ENCODE measurements at places on chromosomes 7 and 10.

GRCh38 chr10:26681076-26681475 is 16.4 kb upstream of the PDSS1 start:
- DNase-seq: no peak

DNA sequence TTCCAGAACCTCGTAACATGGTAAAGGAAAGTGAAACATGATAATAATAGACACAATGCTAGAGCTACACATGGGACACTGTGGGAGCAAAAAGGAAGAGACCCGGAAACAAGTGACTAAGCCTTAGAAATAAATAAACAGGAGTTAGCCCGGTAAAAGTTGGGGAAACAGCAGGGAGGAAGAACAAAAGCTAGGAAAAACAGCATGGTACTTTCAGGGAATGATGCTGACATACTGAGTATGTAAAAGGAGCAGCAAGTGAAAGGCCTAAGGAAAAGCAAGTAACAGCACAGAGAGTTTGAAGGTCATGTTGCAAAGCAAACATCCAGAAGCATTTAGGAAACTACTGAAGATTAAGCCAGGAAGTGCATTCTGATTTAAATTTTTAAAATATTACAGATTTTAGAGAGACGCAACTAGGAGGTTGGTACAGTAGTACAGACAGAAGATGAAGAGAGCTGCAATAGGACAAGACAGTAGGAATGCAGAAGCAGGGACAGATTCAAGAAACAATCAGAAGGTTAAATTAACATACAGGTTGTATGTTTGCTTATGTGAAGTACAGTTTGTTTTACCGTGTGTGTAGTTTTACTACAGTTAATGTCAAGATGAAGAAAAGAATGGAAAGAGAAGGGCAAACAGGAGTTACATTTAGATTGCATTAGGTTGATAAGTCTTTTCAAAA is 63.7 kb downstream of the ARHGAP12 start:
- DNase-seq: peak; percentile 30

DNA sequence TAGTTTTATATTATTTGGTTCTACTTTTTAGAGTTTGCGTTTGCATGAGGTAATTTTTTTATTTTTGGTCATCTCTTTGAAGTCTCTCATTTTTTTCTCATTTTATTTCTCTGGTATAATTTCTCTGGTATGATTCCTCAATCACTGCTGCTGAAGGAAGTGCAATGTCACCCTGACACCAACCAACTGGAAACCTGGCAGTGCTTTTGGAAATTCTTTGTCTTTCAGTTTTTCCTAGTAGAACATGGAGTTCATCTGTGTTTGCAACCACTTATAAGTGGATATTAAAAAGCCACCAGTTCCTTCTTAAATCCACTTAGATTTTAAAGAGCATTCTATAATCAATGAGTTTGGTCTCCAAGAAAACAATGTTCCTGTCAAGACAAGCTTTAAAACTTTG is 291.8 kb downstream of the PRKG1 start:
- no peak for DNase-seq

DNA sequence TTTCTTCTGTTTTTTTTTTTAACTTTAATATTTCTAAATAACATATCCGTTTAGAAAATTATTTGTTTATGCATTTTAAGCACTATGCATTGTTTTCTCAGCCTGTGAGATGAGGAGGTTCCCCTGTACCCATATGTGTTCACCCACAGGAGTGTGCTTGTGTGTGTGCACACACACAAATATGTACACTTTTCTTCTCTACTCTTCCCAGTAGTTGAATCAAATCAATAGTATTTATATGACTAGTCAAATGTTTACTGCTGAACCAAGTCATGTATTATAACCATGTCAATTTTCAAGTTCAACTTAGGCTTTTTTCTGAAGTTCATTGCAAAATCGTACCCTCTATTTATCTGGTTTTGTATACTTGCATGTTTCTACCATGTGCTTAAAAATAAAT is 37.3 kb downstream of the HDAC9 start:
- DNase-seq: no peak

- no peak for DNase-seq
Observed at GRCh38 chr10:68463365-68464093, 8.2 kb downstream of the DNA2 start.

DNA sequence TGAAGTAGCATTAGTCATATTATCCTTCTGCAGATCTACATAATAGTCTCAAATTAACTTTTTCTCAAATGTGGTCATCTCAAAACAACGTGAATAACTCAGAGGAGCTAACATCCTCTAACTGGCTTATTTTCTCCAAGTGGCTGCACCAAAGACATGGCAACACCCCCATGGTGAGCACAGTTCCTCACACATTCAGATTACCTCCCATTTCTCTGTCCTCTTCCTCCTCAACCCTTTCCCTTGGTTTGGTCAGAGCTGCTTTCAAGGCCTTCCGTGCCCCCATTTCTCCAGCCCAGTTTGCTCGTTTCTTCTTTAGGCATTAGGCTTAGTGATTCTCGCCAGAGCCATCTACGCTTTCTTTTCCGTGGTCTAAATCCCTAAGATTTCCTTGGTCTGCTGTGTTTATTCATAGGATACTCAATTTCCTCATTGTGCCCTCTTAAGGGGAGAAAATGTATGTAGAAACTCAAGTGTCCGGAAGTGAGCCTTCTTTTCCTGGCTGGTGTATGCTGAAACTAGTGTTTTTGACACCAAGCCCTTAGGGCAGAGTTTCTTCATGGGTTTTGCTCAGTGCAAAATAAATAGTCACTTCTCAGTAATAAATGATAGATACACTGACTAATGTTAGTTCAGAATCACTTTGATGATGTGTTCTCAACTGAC is 2.6 kb downstream of the MET start:
- DNase-seq: no peak

GRCh38 chr10:93189944-93190343 is 116.3 kb downstream of the CYP26A1 start:
- DNase-seq: no peak

DNA sequence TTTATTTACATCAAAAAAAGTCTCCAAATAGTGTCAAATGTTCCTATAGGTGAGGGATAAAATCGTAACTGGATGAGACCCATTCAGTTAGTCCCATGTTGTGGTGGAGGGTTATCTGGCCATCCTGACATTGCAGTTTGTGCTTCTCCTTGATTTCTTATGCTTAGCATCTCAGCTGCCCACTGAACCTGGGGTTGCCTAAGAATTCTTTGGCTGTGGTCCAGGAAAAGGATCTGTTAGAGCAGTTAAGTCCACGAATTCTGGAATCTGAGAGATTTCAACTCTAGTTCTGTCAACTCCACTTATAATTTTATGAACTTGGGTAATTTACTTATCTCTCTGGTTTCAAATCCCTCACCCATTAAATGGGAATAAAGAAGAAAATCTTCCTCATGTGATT is 1673.4 kb downstream of the REEP3 start:
- DNase-seq: no peak

DNA sequence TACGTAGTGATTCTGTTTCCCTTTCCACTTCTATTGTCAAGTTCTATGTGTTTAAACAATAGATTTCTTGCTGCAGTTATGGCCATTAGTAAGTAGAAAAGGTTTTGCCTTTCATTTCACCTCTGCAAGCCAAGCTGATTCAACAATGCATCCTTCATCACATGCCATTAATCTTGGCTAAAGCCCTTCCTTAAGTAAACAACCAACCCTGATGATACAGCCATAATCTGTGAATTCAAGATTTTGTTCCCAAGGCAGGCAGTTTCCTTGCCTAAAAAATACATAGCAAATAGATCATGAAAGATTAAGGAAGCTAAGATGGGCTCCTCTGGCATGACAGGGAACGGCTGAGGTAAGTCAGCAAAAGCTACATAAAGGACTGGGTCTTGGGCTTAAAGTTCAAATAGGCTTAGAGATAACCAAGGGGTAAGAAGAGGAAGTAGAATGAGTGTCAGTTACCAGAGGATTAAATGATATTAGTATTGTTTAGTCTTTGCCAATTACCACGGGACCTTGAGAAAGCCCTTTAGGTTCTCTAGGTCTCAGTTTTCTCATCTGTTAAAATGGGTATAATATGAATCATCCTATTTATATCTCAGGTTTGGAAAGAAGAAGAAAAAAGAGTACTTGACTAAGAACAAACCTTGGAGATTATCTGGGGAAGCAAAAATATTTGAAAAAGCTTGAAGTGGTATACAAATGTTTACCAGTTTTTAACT is 35.9 kb upstream of the ANK3 start:
- DNase-seq: no peak

GRCh38 chr10:132521466-132522102 is 16.0 kb upstream of the INPP5A start:
- DNase-seq: no peak

DNA sequence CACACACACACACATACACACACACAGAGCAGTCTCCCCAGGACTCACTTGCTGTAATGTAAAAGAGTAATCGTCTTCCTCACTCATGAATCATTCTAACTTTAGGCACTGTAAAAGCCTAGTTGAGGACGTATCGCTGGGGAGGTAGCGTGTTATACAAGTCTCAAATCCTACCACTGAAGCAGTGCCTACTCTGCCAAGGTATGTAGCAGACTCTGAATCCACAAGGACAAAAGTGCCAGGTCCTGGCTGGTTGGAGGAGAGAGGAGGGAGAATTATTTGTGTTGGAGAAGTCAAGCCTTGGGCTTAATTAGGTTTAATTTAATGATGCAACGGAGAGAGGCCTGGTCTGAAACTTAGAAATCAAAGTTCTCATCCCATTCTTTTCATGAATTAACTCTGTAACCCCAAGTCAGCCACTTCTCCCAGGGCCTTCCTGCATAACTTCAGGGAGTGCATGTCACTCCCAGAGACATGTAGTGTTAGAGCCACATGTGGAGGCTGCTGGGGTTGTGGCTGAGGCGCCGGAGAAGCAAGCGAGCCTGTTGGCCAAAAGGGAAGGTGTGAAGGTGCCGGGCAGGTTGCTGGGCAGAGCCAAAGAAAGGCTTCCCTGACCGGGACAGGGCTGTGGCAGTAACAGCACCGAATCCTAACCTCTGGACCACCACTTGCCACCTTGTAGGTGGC is 36.7 kb downstream of the NKX2-3 start:
- DNase-seq: no peak

- DNase-seq: no peak
Observed at GRCh38 chr7:19397911-19398310, 252.7 kb upstream of the FERD3L start.

GRCh38 chr7:50828116-50828515 is 45.4 kb upstream of the GRB10 start:
- no peak for DNase-seq

GRCh38 chr7:6554848-6555247 is 3.6 kb upstream of the GRID2IP start:
- DNase-seq: no peak

- DNase-seq: no peak
Observed at GRCh38 chr10:42691361-42692120, 53.2 kb upstream of the ZNF33B start.

GRCh38 chr7:112550468-112551060 is 69.8 kb downstream of the LSMEM1 start:
- no peak for DNase-seq

GRCh38 chr10:35322636-35323035 is 13.7 kb upstream of the CCNY start:
- no peak for DNase-seq

DNA sequence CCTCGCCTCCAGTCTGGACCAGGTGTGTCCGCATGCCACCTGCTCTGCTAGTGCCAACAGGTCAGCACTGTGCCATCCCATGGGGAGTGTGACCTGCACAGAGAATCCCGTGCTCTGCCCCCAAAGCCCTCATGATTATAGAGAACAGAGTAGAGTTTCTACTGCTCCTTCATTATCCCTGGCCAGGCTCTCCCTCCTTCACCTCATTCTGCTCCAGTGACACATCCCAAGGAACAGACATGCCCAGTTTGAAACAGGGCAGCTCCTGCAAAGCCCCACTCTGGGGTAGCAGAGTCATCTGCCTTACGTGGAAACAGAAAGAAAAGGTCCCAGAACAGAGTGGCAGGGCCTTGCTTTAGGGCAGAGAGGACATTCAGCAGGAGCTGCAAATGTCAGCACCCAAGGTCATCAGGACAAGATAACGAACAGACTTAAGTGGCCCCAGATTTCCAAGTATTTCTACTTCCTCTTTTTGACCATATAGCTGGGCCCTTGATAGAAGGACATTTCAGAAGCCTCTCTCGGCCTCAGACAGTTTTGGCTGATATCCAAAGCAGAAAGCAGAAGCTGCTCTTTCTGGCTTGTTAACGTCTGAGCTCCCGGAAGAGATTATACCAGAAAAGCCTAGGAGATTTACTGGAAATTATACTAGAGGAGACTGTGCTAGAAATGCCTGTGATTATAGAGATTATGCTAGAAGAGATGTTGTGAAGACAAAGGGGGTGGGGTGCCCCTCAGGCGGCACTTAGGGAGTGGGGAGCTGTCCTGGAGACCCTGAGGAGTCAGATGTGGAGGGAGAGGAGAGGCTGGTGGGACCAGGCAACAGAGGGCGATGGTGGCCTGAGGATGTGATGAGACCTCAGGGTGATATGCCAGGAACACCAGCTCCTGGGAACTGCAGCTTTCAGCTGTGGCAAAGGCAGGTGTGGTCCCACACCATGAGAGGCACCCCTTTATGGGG is 12.6 kb downstream of the TMEM176B start:
- DNase-seq: no peak

GRCh38 chr10:32388258-32389027 is 41.5 kb upstream of the EPC1 start:
- DNase-seq: no peak

DNA sequence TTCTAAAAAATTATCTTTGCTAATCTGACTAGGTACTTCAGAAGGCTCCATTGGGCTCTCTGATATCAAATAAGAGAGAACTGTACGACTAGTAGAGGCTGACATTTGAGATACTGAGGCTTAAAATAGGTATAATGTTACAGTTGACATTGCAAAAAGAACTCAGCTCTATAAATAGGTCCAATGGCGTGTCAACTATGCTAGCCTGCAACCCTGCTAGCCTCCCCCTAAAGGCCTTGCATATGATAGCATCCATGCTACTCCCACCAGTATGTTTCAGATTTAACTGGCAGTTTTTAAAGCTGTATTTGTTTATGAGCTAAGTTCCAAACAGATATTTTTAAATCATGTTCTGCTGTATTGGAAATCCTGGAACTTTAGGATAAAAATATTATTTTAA is at the start of gene PPP1R3A:
PPP1R3A (minus strand) TSS at position 64 of the 400 bp plus-strand sequence; CDS start at position 51, 13 bp downstream.
- DNase-seq: no peak

- DNase-seq: peak; percentile 27
Observed at GRCh38 chr7:155450970-155451801, 6.7 kb upstream of the EN2 start.

- DNase-seq: no peak
Observed at GRCh38 chr7:141704741-141705140, 2.8 kb upstream of the DENND11 start.

DNA sequence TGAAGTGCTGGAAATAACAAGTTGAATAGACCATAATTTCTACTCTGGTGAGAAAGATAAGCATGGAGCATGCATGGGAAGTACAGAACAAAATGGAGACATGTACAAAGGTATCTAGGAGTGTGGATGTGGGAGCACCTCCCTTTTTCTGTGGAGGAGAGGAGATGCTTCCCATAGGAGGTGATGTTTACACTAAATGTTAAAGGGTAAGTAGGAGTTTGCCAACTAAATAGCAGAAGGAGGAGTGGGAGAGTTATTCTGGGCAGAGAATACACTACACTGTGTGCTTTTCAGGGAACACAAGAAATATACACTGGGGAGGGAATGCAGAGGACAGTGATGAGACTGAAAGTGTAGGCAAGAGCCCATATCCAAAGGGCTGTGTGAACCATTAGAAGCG is 21.1 kb upstream of the PANK1 start:
- DNase-seq: no peak

All from ELF-1 (cell line).